Activated CD4-positive, alpha-beta T cell treated with anti-CD3 and anti-CD28 coated beads, Interleukin-2, amount 50 U/mL, for 4 hours (primary cell): ENCODE measurements at places on chromosomes 6 and 20.

DNA sequence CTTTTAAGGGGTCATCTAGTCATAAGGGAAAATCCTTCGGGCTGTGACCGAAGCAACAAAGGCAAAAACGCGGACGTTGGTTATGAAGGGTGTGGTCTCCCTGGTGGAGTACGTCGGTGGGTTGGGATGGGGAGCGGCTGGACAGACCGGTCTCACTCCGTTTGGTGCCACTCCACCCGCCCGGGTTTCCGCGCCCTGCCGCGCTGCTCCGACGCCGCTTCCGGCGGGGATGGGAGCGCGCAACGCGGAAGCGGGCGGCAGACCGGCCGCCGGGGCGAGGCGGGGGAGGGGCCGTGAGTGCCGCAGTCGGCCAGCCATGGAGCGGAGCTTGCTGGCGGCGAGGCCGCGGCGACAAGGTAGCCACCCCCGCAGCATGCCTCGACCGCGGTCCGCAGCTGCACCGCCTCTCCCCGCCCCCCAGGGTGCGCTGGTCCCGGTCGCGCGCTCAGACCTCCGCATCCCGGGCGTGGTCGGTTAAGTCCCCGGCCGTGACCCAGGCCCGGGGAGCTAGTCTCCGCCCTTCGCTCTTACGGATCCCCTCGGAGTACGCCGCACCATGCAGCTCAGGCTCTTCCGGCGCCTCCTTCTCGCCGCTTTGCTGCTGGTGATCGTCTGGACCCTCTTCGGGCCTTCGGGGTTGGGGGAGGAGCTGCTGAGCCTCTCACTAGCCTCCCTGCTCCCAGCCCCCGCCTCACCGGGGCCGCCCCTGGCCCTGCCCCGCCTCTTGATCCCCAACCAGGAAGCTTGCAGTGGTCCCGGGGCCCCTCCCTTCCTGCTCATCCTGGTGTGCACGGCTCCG, at the start of gene B3GALT4:
B3GALT4 (plus strand) TSS at position 260 of the 799 bp plus-strand sequence; CDS start at position 557, 297 bp downstream.
- peak; percentile 44 for DNase-seq

DNA sequence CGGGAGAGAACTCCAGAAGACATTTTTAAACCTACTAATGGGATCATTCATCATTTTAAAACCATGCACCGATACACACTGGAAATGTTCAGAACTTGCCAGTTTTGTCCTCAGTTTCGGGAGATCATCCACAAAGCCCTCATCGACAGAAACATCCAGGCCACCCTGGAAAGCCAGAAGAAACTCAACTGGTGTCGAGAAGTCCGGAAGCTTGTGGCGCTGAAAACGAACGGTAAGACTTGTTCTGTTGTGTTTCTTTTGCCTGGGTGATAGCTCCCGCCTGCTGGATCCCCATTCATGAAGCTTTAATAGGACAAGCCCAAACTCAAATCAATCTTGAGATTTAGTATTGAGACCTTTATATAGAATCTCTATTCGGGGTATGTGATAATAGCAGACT, 4.2 kb downstream of the TNFAIP3 start:
- no peak for DNase-seq

DNA sequence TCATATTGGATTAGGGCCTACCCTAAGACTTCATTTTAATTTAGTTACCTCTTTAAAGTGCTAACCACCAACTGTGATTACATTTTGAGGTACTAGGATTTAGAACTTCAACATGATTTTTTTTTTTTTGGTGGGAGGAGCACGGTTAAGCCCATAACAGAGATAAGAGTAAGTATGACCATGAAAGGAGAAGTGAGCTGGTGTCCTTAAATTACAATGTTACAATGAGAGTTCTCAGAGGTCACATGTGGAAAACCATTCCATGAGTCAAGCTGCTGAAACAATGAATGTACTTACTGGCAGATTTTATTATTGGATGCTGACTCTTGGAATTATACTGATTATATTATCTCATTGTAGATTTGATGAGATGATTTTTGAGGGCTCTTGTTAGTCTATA, 779.3 kb upstream of the CITED2 start:
- no peak for DNase-seq

GRCh38 chr6:72084992-72085569, 198.7 kb downstream of the RIMS1 start:
- no peak for DNase-seq

DNA sequence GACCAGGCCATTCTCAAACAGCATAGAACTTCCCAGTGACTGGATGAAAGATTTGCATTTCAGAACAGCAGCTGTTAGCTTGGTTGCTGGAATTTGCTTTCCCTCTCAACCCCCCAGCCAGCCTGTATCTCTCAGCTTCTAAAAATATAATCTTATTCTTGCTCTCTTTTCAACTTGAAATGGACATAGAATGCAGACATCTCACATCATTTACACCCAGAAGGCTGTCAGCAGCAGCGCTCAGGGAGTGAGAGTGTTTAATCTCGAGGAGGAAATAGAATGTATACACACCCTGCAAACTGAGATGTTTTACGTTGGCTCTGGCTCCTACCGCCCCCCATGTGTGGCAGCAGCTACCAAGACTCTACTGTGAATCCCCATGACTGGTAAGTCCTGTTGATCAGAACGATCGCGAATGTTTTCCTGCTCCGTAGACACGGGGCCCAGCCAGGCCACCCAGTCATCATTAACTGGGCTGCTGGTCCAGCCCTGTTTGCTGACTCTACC, 163.4 kb upstream of the SLC24A3 start:
- no peak for DNase-seq

DNA sequence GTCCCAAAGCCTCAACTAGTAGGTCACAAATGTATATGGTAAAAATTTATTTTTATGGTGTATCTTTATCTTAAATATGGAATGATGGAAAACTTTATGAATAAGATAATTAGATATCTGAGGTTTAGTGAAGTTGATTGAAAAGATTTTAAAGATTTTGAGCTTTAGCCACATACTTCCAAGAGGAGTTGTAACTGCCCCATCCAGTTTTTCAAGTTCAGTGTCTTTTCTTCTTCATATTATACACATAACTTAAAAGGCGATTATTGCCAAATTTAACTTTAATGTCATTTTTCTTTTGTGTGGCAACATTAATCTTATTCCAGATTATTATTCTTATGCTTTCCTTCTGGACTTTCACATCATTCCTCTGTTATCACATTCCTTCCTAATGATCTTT, 266.4 kb downstream of the TINAG start:
- no peak for DNase-seq

DNA sequence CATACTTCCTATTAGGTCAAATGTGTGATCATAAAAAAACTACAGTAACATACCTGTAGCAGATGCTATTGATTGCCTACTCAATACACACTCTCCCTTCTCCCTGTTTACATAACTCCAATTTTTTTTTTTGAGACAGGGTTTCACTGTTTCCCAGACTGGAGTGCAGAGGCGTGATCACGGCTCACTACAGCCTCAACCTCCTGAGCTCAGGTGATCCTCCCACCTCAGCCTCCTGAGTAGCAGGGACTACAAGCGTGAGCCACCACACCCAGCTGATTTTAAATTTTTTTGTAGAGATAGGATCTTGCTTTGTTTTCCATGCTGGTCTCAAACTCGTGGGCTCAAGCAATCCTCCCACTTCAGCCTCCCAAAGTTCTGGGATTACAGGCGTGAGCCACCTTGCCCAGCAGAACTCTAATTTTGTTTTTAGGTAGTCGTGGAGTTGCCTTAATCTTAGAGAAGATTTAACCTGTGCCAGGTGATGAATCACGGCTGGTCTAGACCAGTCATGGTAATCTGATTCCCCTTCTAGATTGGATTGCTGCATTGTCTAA, 14.0 kb upstream of the KIF3B start:
- no peak for DNase-seq

DNA sequence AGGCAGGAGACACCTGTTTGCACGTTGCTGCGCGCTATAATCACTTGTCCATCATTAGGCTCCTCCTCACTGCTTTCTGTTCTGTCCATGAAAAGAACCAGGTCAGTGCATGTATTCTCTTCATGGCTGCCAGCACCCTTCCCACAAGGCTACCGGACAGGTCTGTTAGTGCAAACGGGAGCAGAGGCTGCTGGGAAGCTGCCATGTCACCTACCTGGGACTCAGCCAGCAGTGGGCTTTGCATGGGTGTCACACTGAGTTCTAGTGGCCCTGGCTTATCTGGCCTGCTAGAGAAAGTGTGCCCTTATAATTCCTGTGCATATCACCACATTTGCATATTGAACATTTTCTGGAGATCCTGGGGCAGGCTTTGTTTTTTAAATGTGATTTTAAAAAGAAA, 24.8 kb downstream of the LYRM2 start:
- DNase-seq: no peak

DNA sequence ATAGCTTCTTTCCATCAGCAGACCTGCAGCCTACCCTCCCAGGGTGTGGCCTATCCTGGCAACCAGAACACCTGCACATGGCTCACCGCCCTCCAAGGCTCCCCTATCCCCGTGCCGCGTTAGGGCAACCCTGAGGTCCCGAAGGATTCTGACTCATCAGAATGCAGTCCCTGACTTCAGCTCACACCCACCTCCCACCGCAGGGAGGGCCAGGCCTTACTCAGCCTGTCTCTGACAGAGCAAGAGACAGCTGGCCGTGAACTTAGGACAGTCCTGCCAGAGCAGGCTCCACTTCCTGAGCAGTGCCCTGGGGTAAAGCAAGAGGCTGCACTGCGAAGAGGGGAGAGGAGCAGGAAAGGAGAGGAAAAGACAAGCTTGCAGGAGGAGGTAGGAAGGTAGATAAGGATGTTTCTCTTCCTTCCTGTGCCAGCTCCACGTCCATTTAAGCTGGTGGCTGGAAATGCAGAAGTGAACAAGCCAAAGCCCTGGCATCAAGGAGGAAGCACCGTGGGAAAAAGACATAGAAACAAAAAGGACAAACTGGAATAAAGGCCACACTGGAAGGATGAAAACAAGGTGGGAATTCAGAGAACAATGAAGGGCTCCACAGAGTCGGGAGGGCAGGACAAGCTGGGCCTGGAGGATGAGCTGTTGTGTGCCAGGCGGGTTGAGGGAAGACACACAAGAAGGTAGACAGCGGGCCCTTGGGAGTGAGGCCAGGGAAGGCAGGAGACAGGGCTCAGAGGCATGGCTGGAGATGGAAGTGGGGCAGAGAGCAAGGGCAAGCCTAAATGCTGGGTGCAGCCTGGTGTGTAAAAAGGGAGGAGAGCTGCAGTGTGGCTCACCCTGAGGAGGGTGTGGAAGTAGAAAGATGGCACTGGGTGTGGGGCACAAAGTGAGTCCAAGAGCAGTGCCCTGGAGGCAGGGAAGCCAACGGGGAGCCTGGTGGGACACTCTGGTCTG, 102.7 kb downstream of the SLC23A2 start:
- DNase-seq: no peak
